Ovary (tissue), 10 donors: ENCODE measurements at places on chromosomes 6 and 20. TPM values are rescaled to one million over a fixed set of nuclear protein-coding genes. Genes with fewer than 3 reads are reported as not detected.

DNA sequence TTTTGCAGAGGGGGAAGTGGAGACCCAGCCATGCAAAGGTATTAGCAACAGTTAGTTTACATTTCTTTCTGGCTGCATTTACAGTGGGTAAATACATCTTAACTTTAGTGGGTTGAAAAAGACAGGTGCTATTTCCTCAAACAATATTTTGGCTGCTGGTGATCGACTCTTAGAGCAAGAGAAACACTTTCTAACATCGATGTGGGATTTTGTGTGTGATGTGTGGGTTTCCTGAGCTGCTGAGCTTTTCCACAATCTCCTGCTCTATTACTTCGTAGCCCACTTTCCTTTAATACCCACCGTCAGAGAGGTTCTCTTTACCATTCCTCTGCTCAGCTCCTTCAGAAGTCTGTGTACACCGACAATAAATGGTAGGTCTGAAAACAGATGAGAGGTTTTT lies 339.0 kb downstream of the NRN1 start:
- no peaks in the 10 kb centered on the region for H3K36me3 ChIP-seq
- H3K27me3 ChIP-seq = no peaks in the 10 kb centered on the region

DNA sequence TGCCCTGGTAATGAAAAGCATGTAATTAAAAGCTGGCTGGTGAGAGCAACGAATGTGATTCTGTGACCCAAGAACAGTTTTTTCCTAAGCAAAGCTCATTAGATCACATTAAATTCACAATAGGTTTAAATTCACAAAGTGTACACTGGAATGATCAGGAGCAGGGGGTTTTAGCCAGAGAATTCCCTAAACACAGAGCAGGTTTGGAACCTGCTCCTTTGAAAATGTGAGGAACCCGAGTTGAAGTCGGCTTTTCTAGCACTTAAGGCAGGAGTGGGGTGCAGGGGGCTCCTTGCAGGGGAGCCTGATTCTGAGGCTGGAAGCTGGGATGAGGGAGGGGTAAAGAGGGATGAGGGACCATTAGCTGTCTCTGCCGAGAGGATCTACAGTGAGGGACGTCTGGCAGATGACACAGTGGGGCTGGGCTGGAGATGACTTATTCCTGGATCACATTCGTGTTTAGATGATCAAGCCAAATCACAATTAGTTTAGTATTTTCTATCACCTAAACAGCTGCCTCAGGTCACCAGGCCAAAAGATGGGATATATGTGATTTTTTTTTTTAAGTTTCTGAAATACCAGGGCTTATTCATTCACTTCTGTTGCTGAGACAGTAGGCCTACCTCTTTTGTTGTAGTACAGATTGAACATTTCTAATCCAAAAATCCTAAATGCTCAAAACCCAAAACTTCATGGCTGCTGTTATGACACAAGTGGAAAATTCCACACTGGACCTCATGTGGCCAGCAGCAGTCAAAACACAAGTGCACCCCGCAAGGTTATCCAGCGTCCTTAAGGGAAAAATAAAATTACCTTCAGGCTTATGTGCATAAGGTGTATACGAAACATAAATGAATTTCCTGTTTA lies 93.1 kb upstream of the HIVEP1 start:
- no peak overlapping the region for H3K27ac ChIP-seq
- H3K27me3 ChIP-seq = no peaks in the 10 kb centered on the region
- H3K36me3 ChIP-seq = no peaks in the 10 kb centered on the region
- peaks cover 2% of the 10 kb centered on the region for H3K4me1 ChIP-seq
- DNase-seq = no peak

DNA sequence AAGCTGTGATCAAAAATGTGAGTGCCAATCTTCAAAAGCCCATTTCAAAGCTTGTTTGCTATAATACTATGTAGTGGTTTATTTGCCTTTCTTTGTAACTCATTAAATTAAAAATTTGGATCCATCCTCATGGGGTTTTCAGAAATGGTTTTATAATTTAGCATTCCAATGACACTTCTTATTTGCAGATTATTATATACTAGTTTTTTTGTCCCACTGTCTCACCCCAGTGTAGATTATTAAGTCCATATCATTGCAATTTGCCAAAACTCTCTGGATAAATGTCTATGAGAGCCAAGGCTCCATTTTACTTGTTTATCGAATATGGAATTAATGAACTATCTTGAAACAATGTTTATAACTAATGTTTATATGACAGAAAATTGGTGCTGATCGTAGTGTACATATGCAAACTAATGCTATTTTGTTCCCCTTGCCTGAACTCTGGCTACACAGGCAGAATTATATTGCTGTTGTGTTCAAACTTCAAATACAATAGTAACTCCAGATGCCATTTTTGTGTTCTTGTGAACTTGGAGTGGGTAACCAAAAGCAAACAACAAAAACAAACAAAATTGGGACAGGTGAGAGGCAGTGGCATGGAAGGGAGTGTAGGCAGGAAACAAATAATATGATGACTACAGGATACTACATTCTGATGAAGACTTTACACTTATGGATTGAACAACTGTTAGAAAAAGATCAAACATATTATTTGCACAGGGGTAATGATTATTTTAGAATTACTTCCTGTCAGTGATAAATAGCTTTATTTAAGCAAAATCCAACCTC lies 307.1 kb upstream of the FLRT3 start:
- no peaks in the 10 kb centered on the region for H3K4me1 ChIP-seq
- H3K4me3 ChIP-seq = no peak overlapping the region
- no peaks in the 10 kb centered on the region for H3K27me3 ChIP-seq

GRCh38 chr6:46010771-46011170 lies 4.9 kb downstream of the CLIC5 start:
- no peaks in the 10 kb centered on the region for H3K36me3 ChIP-seq
- no peak overlapping the region for H3K27ac ChIP-seq
- H3K27me3 ChIP-seq = no peaks in the 10 kb centered on the region
- peaks cover 4% of the 10 kb centered on the region for H3K4me1 ChIP-seq
- no peak overlapping the region for H3K4me3 ChIP-seq

DNA sequence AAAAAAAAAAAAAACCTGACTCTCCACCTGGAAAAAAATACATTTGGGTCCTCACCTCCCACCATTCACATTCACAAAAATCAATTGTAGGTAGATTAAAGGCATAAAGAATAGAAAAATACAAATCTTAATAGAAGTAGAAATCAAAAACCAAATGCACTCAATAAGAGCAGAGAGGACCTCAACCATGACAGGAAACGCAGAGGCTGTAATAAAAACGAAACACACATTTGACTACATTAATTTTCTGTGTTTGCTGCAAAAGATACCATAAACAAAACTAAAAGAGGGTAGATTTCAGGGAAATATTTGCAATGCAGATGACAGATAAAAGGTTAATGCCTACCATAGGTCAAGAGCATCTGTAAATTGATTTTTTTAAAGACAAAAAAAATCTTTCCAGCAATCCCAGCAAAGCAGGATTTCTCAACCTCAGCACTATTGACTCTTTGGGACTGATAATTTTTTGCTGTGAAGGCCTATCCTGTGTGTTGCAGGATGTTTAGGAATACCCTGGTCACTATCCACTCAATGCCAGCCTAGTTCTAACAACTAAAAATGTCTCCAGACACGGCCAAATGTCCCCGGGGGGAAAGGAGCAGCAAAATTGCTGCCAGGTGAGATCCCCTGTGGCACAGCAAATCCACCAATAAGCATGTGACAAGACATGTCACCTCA lies 9.1 kb downstream of the ETV7 start:
- H3K27me3 ChIP-seq = no peaks in the 10 kb centered on the region
- no peak for DNase-seq
- H3K4me1 ChIP-seq = peaks cover 6% of the 10 kb centered on the region
- no peaks in the 10 kb centered on the region for H3K36me3 ChIP-seq
- H3K27ac ChIP-seq = no peak overlapping the region

GRCh38 chr20:57391439-57392301 lies 474 bp downstream of the RBM38 start:
- peak; percentile 35 for DNase-seq
- H3K4me3 ChIP-seq = peak overlapping the region; percentile 85
- H3K27me3 ChIP-seq = no peaks in the 10 kb centered on the region

DNA sequence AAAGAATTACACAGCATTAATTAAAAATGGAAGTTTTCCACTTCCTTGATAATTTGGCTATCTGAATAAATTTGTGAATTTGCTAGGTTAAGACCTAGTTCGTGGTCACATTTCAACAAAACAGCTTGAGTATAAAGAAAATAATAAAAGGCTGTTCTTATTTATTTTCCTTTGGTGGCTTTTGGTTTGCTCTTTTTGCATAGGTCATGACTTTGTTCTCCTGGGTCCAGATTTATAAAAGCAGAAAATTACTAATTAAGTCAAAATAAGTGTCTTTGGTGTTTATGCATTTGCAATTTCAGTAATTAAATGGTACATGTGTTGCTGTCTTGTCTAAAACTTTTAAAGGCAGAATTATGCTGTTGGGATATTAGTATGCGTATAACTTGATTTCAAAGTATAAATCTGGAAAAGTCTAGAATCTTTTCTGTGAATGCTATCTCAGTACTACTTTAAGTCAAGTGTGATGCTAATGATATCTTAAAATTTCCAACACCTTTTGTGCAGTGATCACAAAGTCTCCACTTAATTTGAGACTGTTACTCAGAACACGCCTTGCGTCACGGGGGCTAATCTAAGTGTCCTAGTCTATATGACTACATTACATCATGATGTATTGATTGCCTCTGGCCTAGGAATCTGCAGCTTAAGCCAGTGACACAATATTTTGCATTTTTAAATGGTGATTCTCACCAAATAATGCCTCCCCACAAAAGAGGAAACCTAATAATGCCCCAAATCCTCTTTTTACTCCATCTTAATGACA lies 41.0 kb downstream of the GNAS start:
- no peak for DNase-seq
- H3K36me3 ChIP-seq = no peaks in the 10 kb centered on the region
- H3K4me1 ChIP-seq = peaks cover 7% of the 10 kb centered on the region
- no peak overlapping the region for H3K4me3 ChIP-seq

DNA sequence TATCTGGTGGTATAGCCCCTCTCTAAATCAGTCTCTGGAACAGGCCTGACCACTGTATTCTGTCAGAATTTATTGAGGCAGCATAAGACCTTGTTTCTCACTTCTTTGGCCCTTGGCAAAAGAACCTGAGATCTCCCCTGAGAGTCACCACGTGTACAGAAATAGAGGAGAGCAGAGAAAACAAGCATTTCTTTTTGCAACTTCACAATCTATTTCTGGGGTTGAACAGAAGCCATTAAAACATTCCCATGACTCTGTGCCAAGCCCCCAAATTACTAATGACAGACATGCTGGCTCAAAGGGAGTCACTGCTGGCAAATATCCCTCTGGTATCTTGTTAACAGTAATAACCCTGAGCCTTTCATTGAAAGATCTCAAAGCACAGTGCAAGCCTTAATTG lies 395.3 kb downstream of the MAFB start:
- H3K27ac ChIP-seq = no peak overlapping the region
- no peak overlapping the region for H3K4me3 ChIP-seq
- no peaks in the 10 kb centered on the region for H3K27me3 ChIP-seq
- no peaks in the 10 kb centered on the region for H3K36me3 ChIP-seq
- peak; percentile 25 for DNase-seq

- no peaks in the 10 kb centered on the region for H3K27me3 ChIP-seq
- no peak for DNase-seq
- no peak overlapping the region for H3K4me3 ChIP-seq
Observed at GRCh38 chr6:19734061-19734460, 103.1 kb upstream of the ID4 start.

DNA sequence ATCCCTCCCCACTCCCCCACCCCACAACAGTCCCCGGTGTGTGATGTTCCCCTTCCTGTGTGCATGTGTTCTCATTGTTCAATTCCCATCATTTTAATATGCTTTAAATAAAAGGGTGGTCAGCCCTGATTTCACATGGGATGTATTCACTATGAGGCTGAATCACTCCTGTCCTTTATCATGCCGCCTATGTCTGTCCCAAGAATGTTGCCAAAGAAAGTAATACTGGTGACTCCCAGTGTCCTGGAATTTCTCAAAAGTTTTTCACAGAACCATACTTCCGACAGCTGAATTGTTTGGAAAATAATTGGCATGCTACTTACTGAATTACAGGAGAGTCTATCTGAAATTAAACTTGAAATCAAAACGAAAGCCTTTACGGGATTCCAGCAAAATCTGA lies 217.7 kb downstream of the HAO1 start:
- no peak overlapping the region for H3K4me3 ChIP-seq
- DNase-seq = no peak
- no peaks in the 10 kb centered on the region for H3K36me3 ChIP-seq

- H3K27ac ChIP-seq = no peak overlapping the region
- peaks cover 2% of the 10 kb centered on the region for H3K4me1 ChIP-seq
- DNase-seq = no peak
- no peaks in the 10 kb centered on the region for H3K36me3 ChIP-seq
- H3K4me3 ChIP-seq = no peak overlapping the region
Observed at GRCh38 chr6:148906386-148906785, 159.6 kb downstream of the UST start.

GRCh38 chr6:27514906-27515495 lies 42.1 kb upstream of the ZNF184 start:
- H3K27ac ChIP-seq = no peak overlapping the region
- no peak for DNase-seq
- H3K36me3 ChIP-seq = no peaks in the 10 kb centered on the region
- H3K27me3 ChIP-seq = no peaks in the 10 kb centered on the region
- no peak overlapping the region for H3K4me3 ChIP-seq
- H3K4me1 ChIP-seq = no peaks in the 10 kb centered on the region

- no peak for DNase-seq
- no peak overlapping the region for H3K4me3 ChIP-seq
Observed at GRCh38 chr6:168711049-168711640, 270.2 kb downstream of the SMOC2 start.

- no peak overlapping the region for H3K4me3 ChIP-seq
- no peak for DNase-seq
- H3K27ac ChIP-seq = no peak overlapping the region
Observed at GRCh38 chr6:131916847-131917246, 34.3 kb downstream of the CCN2 start.

- no peak overlapping the region for H3K27ac ChIP-seq
- H3K27me3 ChIP-seq = no peaks in the 10 kb centered on the region
Observed at GRCh38 chr20:60228255-60228654, 270.0 kb downstream of the CDH26 start.

- no peak overlapping the region for H3K27ac ChIP-seq
- H3K36me3 ChIP-seq = no peaks in the 10 kb centered on the region
- no peak for DNase-seq
- H3K27me3 ChIP-seq = no peaks in the 10 kb centered on the region
Observed at GRCh38 chr20:10316582-10316981, 98.0 kb downstream of the SNAP25 start.

- H3K27ac ChIP-seq = no peak overlapping the region
- no peaks in the 10 kb centered on the region for H3K36me3 ChIP-seq
- no peak overlapping the region for H3K4me3 ChIP-seq
- H3K4me1 ChIP-seq = no peaks in the 10 kb centered on the region
Observed at GRCh38 chr20:31823360-31824124, 4.4 kb downstream of the MYLK2 start.

DNA sequence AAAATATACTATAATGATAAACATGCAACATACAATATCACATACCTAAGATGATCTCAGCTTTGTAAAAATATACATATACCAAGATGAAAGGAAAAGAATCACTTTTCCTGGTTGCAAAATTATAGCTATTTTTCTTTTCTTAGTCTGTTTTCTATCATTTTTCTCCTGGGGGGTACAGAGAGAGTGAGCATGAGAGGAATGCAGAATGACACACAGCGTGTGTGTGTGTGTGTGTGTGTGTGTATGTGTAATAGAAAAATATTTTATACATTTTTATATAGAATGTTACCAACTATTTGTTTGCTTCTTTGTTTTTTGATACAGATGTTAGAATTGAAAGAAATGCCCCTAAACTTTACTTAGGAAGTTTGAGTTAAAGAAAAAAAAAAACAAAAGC lies 64.3 kb downstream of the FAM83B start:
- H3K36me3 ChIP-seq = no peaks in the 10 kb centered on the region
- DNase-seq = no peak
- no peak overlapping the region for H3K27ac ChIP-seq
- H3K4me1 ChIP-seq = no peaks in the 10 kb centered on the region

Gene OSBPL2
- 17.9 TPM for total RNA-seq

Gene TOX2
- total RNA-seq = 0.69 TPM

Gene BAG2
- 9.5 TPM for total RNA-seq

Gene UBR2
- 24.1 TPM for total RNA-seq

Gene SEMG1
- not detected for total RNA-seq

Gene ULBP1
- not detected for total RNA-seq
